GM23248 (cell line): ENCODE measurements at places on chromosomes 2 and 18.

DNA sequence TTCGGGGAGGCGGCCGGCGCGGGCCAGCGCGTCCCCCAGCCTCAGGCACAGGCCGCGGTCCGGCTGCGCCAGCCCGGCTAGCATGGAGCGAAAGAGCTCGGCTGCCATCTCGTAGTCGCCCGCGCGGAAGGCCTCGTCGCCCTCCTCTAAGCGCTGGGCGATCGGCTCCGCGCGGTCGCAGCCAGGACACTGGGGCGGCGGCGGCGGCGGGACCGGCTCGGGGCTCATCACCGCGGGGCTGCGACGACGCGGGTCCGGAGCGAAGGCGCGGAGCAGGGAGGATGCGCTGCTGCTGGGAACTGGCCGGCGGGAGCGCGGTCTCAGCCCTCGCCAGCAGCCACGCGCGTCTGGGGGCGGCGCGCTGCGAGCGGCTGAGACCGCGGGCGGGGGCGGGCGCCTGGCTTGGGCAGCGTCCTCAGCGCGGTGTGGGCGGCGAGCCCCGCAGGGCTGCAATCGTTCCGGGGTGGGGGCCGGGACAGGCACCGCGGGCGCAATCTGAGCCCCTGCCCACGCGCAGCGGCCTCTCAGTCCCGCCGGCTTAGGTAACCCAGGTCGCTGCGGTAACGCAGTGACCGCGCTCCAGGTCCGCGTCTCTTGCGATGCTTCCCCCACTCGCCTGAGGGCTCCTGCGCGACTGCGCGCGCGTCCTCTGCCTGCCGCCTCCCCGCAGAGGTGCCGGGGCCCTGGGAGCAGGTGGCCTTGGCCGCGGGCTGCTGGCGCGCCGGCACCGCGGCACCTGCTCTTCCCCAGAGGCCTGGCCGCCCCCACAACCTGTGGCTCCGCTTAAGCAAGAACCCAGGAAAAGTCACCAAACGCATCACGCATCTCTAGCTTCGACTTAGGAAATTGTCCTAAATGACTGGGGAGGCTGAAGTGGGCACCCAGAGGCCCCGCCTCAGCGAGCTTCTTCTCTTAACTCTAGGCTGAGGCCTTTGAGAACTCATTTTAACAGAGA is at the start of gene LONRF2:
LONRF2 (minus strand) TSS at position 636 of the 955 bp plus-strand sequence; CDS start at position 228, 408 bp downstream.
- DNase-seq: peak; percentile 40

GRCh38 chr2:171718720-171719119 is 31.5 kb downstream of the DYNC1I2 start:
- DNase-seq: no peak

DNA sequence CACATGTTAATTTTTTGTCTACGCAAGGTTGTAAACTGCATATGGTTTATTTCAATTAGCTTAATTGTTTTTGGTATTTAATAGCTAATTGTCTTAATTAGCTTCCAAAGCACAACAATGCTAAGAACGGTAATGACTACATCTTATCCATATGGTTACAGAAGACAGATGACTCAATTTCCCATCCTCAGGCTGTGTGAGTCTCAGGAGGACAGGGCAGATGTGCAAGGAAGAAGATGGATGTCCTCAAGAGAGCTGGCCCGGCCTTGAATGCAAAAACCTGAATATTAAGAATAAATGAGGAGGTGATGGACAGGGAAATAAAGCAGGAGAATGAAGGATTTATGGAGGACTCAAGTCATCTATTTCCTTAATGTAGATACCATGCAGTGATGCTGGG is 31.4 kb downstream of the SLC4A3 start:
- peak; percentile 25 for DNase-seq

- no peak for DNase-seq
Observed at GRCh38 chr2:7394195-7394594, 477.0 kb downstream of the RNF144A start.

- DNase-seq: no peak
Observed at GRCh38 chr2:133765658-133766057, 197.4 kb upstream of the NCKAP5 start.

DNA sequence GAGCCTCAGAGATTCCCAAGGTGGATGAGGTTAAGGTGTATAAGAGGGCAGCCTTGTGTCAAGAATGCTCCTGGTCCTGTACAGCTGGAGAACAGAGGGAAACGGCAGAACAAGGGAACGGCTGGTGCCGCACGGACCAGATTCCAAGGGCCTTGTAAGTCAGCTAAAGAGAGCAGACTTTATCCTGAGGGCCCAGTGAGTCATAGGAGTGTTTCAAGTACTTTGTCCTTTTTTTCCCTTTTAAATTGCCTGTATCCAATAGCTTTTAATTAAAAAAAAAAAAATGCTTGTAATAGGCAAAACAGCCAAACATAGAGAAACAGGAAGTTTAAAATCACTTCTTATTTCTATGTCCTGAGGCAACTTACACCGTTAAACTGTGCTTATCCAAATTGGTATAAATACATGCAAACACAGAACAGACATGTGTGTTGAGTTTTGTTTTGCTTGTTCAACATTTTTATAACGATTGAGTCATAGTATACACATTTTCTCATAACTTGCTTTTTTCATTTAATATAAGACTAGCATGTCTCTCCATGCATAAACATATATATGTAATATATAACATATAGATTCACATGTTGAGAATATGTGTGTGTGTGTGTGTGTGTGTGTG is 42.1 kb upstream of the EVA1A start:
- DNase-seq: peak; percentile 95

- peak; percentile 55 for DNase-seq
Observed at GRCh38 chr2:189232759-189233406, 53.3 kb upstream of the COL5A2 start.

DNA sequence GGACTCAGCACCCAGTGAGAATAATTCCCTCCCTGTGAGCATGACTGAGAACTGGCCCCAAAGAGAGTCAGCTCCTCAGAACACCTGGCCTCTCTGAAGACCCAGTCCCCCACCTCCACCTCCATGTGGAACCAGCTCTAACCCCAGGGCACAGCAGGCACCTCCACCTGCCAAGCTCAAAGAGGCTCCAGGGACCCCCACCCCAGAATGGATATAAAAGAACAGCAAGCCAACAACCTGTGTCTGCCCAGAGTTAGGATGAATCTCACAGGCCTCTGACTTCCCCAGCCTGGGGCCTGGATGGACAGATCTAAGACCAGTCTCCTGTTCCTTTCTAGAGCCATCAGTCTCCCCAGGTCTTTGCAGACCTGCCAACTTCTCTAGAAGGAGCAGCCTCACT is 498.5 kb downstream of the EIPR1 start:
- DNase-seq: no peak

DNA sequence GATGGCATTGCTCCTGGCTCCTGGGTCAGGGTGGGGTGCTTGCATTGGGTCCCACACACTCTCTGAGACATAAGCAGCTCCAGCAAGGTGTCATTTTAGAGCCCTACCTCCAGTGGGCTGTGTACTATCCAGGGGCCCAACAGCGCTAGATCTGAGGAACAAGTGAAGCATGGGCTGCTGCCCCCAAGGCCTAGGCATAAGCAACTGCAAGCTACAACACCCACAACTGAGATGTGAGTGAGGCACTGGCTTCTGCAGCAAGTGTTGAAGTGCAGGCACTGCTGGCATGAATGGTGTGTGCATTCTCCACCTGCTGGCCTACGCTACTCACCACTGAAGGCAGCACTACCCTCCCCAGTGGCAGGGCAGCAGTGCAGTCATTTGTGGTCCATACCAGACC is 81.0 kb upstream of the STK39 start:
- no peak for DNase-seq

- DNase-seq: no peak
Observed at GRCh38 chr2:240293557-240294461, 141.7 kb upstream of the GPC1 start.

DNA sequence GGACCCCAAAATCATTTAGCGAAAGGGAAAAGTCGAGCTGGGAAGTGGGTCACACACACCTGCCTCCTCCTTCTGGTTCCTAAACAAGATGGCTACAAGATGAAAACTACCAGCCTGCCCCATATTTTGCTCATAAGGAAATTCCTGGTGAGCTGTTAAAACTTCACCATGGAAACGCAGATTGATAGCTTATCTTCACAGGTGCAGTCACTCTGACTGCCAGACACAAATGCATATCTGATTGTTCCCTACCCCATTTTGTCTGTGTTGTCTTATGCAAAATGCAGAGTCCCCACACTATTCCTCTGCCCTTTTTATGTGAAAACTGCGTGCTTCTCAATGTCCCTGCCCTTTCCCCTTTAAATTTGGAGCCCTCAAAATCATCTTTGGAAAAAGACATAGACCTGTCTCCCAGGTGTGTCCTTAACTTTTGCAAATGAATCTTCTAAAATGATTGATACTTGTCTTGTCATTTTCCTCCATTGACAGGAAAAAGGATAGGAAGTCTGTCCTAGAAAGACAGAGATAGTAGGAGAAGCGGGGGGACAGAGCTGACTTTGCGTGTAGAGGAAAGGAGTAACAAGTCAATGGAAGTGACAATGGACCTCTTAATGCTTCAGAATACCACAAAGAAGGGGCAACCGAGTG is 38.9 kb upstream of the THOC1 start:
- no peak for DNase-seq

DNA sequence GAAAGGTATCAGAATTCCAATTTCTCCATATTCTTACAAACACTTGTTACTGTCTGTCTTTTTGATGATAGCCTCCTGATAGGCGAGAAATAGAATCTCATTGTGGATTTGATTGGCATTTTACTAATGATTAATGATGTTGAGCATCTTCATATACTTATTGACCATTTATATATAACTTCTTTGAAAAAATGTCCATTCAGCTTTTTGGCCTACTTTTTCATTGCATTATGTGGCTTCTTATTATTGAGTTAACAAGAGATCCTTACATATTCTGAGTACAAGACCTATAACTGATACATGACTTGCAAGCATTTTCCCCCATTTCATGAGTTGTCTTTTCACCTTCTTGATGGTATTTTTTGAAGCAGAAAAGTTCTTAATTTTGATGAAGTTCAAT is 54.6 kb downstream of the QPCT start:
- no peak for DNase-seq

- no peak for DNase-seq
Observed at GRCh38 chr18:38046651-38047050, 481.1 kb upstream of the CELF4 start.
